HFFc6 (cell line): ENCODE measurements at places on chromosomes 2 and 18. TPM values are rescaled to one million over a fixed set of nuclear protein-coding genes. Genes with fewer than 3 reads are reported as not detected.

DNA sequence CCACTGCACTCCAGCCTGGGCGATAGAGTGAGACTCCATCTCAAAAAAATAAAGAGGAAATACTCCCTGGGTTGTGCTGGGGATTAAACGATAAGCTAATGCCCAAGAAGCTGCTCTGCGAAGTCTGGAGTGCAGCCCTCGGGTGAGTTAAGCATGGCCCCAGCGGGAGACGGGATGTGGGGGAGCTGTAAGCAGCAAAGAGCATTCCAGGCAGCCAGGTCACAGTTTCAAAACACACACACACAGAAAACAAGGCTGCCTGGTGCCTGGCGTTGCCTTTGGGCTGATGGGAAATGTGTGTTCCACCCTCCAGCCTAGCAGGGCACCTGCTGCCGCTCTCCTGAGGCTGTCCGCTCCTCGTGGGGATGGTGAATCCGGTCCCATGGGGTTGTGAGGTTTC is 24.1 kb downstream of the ODC1 start:
- peak overlapping the region; percentile 49 for H3K27ac ChIP-seq
- peaks cover 4% of the 10 kb centered on the region for H3K27me3 ChIP-seq
- H3K36me3 ChIP-seq: 0 out of 2 replicates have a peak, but pooled peaks cover 8% of the 10 kb centered on the region
- peak; percentile 68 for DNase-seq
- H3K4me1 ChIP-seq: peaks cover 19% of the 10 kb centered on the region

- no peaks in the 10 kb centered on the region for H3K4me1 ChIP-seq
- no peaks in the 10 kb centered on the region for H3K27me3 ChIP-seq
- no peak overlapping the region for H3K27ac ChIP-seq
- H3K36me3 ChIP-seq: 0 out of 2 replicates have a peak, but pooled peaks cover 4% of the 10 kb centered on the region
- no peak overlapping the region for H3K4me3 ChIP-seq
These were observed 19.8 kb downstream of the CMPK2 start for GRCh38 chr2:6845903-6846302.

- no peaks in the 10 kb centered on the region for H3K36me3 ChIP-seq
- H3K27me3 ChIP-seq: no peaks in the 10 kb centered on the region
- no peak overlapping the region for H3K27ac ChIP-seq
- H3K4me1 ChIP-seq: no peaks in the 10 kb centered on the region
- DNase-seq: no peak
These were observed 663.3 kb upstream of the ACVR2A start for GRCh38 chr2:147181351-147182029.

The ELAC1 gene
- 6.5 and 8.0 TPM in 2 replicates for total RNA-seq

- no peaks in the 10 kb centered on the region for H3K27me3 ChIP-seq
- H3K4me3 ChIP-seq: peak overlapping the region; percentile 58
- no peaks in the 10 kb centered on the region for H3K36me3 ChIP-seq
- peak overlapping the region; percentile 82 for H3K27ac ChIP-seq
These were observed 36.6 kb upstream of the DYNC2LI1 start for GRCh38 chr2:43737097-43737854.

DNA sequence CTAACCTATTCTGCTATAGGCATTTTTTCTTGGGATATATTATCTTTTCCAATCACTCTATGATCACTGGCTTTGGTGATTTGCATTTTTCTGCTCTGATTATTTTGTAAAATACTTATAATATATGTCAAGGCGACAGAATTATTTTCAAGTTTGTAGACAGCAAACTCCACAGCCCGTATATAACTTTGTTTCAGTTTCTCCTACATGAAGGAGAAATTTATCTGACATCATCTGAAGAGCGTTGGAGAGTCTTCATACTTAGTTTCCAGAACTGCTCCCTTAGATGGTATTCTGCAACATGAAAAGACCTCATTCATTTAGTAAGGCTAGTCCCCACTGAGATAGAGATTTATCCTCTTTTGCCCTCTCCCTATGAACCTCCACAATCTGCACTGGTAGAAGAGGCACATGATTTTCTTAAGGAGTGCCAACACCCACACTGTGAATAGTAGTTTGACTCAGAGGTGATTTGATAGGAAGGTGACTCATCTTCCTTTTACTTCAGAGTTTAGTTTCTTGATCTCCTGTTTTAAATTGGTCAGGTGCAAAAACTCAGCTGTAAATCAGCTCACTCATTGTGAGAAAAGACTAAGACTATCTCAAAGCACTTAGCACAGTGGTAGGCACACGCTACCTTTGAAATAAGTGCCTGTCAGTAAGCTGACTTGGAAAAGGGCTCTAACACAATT is 1848.6 kb upstream of the CELF4 start:
- H3K27ac ChIP-seq: no peak overlapping the region
- no peaks in the 10 kb centered on the region for H3K27me3 ChIP-seq
- DNase-seq: peak; percentile 35
- H3K4me3 ChIP-seq: no peak overlapping the region
- H3K36me3 ChIP-seq: no peaks in the 10 kb centered on the region

The ZNF236 gene
- total RNA-seq: 6.1 and 8.6 TPM in 2 replicates

DNA sequence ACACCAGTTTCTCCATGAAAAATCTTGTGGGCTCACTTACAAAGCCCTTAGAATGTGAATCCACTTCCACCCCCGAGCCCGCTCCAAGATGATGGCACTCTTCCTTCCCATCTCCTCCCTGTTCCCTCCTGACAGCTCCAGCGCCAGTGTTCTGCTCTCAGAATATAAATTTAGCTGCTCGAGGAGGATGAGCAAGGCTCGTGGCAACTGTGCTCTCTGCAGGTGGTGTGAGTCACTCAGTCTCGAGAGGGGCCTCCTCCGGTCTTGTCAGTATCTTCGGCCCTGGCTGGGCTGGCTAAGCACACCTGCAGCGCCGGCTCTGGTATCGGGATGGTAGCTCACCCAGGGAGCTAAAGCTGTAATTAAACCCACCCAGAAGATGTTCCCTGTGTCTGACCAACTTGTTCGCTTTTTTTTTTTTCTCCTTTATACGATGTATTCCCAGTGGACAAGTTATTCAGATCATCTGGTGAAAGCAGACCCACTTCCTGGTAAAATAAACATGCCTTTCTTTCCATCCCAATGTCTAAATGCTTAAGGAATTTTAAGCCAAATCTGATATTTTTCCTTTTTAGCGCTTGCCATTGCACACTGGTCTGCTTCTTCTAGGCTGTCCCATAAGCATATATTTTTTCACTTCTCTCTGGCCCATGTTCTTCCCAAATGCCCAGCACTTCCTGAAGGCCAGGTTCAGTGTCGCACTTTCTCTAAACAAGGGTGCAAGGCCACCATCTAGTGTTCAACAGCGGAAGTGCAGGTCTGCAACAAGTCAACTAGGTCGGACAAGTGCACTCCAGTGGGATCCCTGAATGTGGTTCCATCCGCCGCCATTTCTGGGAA is 31.4 kb upstream of the YPEL5 start:
- H3K27me3 ChIP-seq: peaks cover 10% of the 10 kb centered on the region
- peak overlapping the region; percentile 30 for H3K4me3 ChIP-seq
- no peaks in the 10 kb centered on the region for H3K36me3 ChIP-seq
- peak; percentile 79 for DNase-seq

The CAPN13 gene
- total RNA-seq: not detected in 3 replicates

The PNPT1 gene
- 22.5 to 35.2 TPM (median 31.8 TPM) in 3 replicates for total RNA-seq

The IL1R2 gene
- 0.25 TPM in 1 of 3 replicates, not detected in the others for total RNA-seq

- H3K4me3 ChIP-seq: no peak overlapping the region
- no peaks in the 10 kb centered on the region for H3K36me3 ChIP-seq
- no peak for DNase-seq
- no peak overlapping the region for H3K27ac ChIP-seq
- H3K27me3 ChIP-seq: peaks cover 5% of the 10 kb centered on the region
- H3K4me1 ChIP-seq: peaks cover 11% of the 10 kb centered on the region
These were observed 103.0 kb downstream of the GPR39 start for GRCh38 chr2:132519566-132519965.

- H3K4me3 ChIP-seq: no peak overlapping the region
- H3K27me3 ChIP-seq: peaks cover 2% of the 10 kb centered on the region
- H3K4me1 ChIP-seq: no peaks in the 10 kb centered on the region
These were observed 141.8 kb upstream of the CTNNA2 start for GRCh38 chr2:79370976-79371538.

- DNase-seq: peak; percentile 33
- H3K27ac ChIP-seq: peak overlapping the region; percentile 74
- no peaks in the 10 kb centered on the region for H3K36me3 ChIP-seq
- peak overlapping the region; percentile 95 for H3K4me3 ChIP-seq
- H3K4me1 ChIP-seq: peaks cover 51% of the 10 kb centered on the region
These were observed 1.8 kb downstream of the RTKN start for GRCh38 chr2:74439803-74440377.

The LYG2 gene
- total RNA-seq: not detected in 2 replicates

The RIT2 gene
- not detected in 3 replicates for total RNA-seq

- no peaks in the 10 kb centered on the region for H3K4me1 ChIP-seq
- no peak overlapping the region for H3K4me3 ChIP-seq
- no peak overlapping the region for H3K27ac ChIP-seq
- H3K27me3 ChIP-seq: no peaks in the 10 kb centered on the region; the same call in 1 of the 2 replicates
- H3K36me3 ChIP-seq: no peaks in the 10 kb centered on the region
These were observed 64.6 kb downstream of the THNSL2 start for GRCh38 chr2:88234760-88235159.

- H3K4me3 ChIP-seq: no peak overlapping the region
- peaks cover 26% of the 10 kb centered on the region for H3K36me3 ChIP-seq
These were observed 12.8 kb downstream of the METTL8 start for GRCh38 chr2:171420728-171421563.

The RNU2-63P gene
- 16.1 to 18.8 TPM (median 18.8 TPM) in 3 replicates for total RNA-seq

GRCh38 chr2:198187841-198188240 is 383.4 kb downstream of the PLCL1 start:
- H3K27me3 ChIP-seq: no peaks in the 10 kb centered on the region
- H3K36me3 ChIP-seq: no peaks in the 10 kb centered on the region

- no peaks in the 10 kb centered on the region for H3K4me1 ChIP-seq
- no peak overlapping the region for H3K27ac ChIP-seq
- no peak for DNase-seq
- no peak overlapping the region for H3K4me3 ChIP-seq
- H3K36me3 ChIP-seq: no peaks in the 10 kb centered on the region
- H3K27me3 ChIP-seq: peaks cover 3% of the 10 kb centered on the region
These were observed 51.9 kb downstream of the SDC1 start for GRCh38 chr2:20173064-20173463.

DNA sequence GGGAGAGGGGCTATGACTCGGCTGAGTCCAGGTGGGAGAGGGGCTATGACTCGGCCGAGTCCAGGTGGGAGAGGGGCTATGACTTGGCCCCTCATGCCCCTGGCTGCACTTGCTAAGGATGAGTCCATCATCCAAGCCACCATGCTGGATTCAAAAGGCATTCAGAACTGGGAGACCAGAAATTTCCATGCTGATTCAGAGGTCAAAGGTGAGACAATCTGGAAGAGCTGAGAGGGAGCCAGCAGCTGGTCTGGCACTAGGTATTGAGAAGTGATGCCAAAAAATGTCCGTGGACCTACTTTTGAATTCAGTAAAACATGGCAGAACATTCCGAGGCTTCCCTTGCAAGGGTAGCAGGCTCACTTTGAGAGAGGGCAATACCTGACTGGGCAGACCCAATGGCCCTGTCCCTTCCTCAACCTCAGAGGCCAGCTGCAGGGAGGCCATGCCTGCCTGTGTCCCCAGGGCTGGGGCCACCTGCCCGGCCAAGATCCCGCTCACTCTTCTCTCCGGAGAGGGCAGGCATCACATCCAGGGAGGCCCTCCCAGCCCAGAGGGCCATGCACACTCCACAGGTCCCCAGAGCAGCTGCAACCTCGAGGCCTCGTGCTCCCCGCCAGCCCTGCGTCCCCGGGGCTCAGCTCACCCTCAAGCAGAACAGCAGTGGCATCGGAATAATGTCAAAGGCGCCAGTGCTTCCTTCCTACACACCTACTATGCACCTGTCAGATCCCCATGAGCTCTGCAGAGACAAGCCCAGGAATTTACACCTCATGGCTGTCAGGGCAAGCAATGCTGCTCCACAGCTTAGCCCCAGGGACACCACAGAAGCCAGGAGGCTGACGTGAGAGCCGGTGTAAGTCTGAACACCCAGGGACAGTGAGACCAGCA is 80.2 kb upstream of the GPC1 start:
- no peaks in the 10 kb centered on the region for H3K4me1 ChIP-seq
- H3K27me3 ChIP-seq: peaks cover 17% of the 10 kb centered on the region
- H3K4me3 ChIP-seq: no peak overlapping the region
- no peak overlapping the region for H3K27ac ChIP-seq
- DNase-seq: peak; percentile 53

DNA sequence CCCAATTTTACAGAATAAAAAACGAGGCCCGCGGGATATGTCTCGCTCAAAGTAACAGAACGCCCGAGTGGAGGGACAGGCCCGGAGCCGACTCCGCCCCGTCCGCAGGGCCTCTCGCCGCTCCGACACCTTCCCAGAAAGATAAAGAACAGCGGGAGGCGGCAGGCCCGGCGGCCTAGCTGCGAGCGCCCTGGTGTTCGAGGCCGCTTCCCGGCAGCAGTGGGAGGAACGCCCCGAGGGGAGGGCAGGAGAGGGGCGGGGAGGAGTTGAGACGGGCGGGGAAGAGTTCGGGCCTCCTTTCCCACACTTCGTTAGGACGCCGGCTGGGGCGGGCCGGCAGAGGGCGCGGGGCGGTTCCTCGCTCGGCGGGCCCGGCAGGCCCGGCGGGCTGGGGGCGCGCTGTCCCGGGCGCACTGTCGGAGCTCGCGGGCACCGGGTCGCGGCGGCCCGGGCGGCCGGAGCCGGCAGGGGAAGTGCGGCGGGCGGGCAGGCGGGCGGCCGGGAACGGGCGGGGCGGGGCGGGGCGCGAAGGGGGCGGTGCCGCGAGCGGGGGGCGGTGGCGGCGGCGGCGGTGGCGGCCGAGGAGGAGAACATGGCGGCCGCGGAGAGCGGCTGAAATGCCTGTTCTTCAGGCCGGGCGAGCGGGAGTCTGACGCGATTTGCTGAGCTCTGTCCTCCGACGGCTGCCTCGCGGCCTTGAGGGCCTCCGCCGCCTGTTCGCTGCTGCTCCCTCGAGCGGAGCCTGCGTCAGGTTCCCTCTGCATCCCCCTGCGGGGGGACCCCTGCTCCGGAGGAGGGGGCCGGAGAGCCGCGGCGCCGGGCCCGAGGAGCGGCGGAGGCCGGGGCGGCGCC is at the start of gene NCOA1:
Gene NCOA1 (plus strand): TSS at position 565 of the 852 bp plus-strand sequence. CDS start 167,424 bp downstream, outside the sequence.
- peaks cover 2% of the 10 kb centered on the region for H3K27me3 ChIP-seq
- H3K4me3 ChIP-seq: peak within 1 kb of the TSS; percentile 90
- peaks cover 32% of the 10 kb centered on the region for H3K4me1 ChIP-seq
- peak within 1 kb of the TSS; percentile 87 for H3K27ac ChIP-seq

GRCh38 chr2:240820607-240821428 is 799 bp upstream of the KIF1A start:
- H3K27me3 ChIP-seq: peaks cover 36% of the 10 kb centered on the region
- H3K36me3 ChIP-seq: peaks cover 9% of the 10 kb centered on the region
- H3K4me3 ChIP-seq: no peak overlapping the region
- no peaks in the 10 kb centered on the region for H3K4me1 ChIP-seq

- peaks cover 74% of the 10 kb centered on the region for H3K4me1 ChIP-seq
- peak; percentile 76 for DNase-seq
- peak overlapping the region; percentile 88 for H3K27ac ChIP-seq
- peak overlapping the region; percentile 65 for H3K4me3 ChIP-seq
- H3K27me3 ChIP-seq: no peaks in the 10 kb centered on the region; the same call in 1 of the 2 replicates
These were observed 13.2 kb downstream of the EVA1A start for GRCh38 chr2:75547345-75548035.

DNA sequence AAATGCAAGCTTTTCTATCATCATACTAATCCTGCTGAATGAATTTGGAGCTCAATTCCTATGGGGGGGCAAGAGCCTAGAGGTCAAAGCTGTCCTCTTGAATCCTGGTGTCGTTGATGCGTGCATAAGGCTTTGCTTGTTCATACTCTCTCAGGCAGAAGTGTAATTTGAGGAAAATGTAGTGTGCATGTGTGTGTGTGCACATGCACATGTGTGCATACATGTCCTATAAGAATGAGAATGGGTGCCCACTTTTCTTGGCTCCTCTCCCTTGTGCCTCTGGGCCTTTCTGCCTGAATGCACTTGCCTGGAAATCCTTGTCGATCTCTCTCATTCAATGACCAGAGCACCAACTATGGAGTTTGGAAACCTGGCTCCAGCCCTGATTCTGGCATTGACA is 28.5 kb upstream of the C18orf32 start:
- no peak overlapping the region for H3K27ac ChIP-seq
- H3K4me3 ChIP-seq: no peak overlapping the region
- no peak for DNase-seq

GRCh38 chr2:126659562-126660467 is 3.9 kb downstream of the GYPC start:
- peak overlapping the region; percentile 55; the same call in 1 of the 2 replicates for H3K4me3 ChIP-seq
- H3K4me1 ChIP-seq: peaks cover 43% of the 10 kb centered on the region
- H3K27ac ChIP-seq: peak overlapping the region; percentile 98

The SH2D6 gene
- 0.31 TPM in 1 of 3 replicates, not detected in the others for total RNA-seq
